ENCODE measurements at places on chromosomes 16 and 17.

- DNase-seq, result peak; percentile 31
These were observed 46.9 kb downstream of the TUBD1 start for GRCh38 chr17:59845595-59846393.

DNA sequence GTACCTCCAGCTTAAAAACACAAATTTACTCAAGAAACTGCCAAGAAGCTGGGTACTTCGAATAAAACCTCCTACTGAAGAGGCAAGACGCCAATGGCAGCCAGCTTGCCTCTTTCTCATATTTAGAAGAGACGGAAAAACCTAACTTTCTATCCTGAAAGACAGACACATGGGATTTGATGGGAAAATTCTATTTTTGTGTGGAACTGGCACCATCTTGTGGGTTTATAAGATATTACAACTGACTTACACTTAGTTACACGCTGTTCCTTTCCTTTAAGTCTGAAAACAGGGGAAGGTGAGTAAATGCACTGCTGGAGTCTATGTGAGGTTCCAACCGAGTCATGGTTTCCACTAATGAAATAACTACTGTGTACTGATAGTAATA lies 10.3 kb downstream of the ZNF18 start:
- DNase-seq, result peak; percentile 24

GRCh38 chr17:63476854-63477479 lies at the start of gene ACE:
TSS of gene ACE (plus strand) at chr17:63477061. CDS start at chr17:63477095, 34 bp downstream.
- peak; percentile 19 for DNase-seq

DNA sequence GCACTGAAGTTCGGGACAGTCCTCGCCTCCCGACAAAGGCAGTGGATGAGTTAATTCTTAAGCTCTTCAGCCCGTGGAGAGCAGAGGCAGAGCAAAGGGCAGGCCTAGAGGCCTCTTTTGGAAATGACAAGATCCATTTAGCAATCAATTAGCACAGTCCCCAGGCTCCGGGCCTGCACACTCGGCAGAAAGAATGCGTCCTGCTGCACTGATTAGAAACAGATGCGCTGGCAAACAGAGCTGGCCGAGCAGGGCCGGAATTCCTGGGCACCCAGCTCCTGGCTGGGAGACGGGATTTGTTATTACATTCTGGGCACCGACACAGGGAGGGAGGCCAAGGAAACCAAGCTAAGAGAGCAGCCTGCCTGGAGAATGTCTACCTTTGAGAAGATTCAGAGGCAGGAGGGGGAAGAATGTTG lies 162.9 kb downstream of the COPRS start:
- peak; percentile 89 for DNase-seq

DNA sequence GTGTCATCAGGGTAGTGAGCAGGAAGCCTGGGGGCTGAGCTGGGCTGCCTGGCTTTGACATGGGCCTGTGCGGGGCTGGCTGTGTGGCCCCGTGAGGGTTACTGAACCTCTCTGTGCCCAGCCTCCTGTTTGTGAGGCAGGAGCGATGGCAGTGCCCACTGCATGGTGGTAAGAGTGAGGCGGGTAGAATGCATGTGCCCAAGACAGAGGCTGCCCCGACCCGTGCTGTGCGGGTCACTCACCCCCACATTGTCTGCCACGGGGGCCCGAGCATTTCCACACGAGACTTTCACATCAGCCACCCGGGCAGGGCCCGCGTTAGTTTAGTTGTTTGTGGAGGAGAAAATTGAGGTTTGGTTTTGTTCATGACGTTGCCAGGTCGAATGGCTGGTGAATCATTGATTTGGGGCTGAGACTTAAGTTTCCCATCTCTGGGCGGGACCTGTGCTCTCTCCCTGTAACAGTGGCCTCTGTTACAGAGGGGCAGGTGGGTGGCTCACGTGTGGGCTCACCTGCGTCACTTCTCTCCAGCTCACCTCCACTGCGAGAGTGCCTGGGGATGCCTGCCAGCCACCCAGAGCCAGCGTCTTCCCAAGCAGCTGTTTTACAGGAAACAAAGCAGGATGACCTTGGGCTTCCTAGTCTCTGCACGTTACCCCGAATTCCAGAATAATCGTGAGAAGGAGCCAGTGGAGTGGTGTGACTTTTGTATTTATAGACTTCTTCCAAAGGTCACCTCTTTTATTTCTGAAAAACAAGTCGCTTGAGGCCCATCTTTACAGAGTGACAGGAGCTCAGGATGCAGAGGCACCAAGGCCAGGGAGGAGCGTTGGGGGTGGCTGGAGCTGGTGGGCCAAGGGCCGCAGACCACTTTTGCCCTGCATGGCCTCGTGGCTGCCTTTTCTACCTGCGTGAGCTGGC lies 150.6 kb downstream of the RPTOR start:
- DNase-seq, result no peak

- peak; percentile 62 for DNase-seq
These were observed 5.6 kb upstream of the TUBG2 start for GRCh38 chr17:42653179-42654124.

DNA sequence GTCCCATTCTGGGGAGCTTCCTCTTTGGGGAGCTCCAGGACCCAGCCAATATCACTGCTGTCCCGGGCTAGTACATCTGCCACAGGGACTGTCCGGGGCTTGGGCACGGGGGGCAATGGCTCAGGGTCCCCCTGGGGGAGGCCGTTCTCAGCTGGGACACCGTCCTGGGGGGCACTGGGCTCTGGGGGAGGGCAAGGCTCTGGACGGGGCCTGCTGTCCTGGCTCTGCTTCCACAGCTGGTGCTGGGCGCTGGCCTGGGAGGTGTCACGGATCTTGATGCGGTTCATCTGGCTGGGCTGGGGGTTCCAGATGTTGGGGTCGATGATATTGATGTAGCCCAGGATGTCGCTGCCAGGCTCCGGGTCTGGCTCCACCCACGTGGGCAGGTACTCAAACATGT lies 26.1 kb downstream of the SLC5A10 start:
- DNase-seq, result no peak

DNA sequence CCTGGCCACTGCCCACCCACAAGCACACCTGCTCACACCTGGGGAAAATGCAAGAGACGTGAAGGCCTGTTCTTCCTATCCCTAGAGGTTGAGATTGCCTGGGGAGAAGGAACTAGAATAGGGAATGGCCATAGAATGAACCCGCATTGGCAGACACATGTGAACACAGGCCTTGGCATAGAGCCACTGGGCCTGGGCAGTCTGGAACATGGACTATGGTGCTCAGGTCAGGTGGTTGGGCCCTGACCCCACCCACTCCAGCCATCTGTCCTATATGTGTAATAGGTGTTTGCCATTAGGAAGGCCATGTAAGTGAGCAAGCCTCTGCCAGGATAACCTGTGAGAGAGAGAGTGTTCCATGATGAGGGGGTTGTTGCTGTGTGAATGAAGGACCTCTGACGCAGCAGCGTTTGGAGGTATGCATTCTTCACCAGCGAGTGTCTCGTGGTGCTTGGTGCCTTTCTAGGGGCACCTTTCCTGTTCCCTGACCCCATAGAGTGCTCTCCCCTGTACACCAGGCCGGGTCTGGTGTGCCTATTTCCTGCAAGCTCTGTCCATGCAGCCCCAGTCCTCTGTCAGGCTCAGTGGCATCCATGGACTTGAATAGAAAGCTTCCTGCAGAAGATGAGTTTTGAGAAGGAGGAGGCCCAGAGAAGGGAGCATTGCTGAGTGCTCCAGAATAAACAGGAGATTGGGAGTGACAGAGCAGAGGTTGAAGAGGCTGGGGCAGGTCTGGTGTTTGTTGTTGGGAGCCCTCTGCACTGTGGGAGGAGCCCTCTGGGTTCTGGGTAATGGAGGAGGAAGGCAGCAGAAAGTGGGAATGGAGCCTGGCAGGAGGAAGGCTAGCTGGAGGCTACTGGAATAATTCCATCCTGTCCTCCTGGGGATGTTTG lies 15.6 kb downstream of the CTRL start:
- DNase-seq, result no peak

DNA sequence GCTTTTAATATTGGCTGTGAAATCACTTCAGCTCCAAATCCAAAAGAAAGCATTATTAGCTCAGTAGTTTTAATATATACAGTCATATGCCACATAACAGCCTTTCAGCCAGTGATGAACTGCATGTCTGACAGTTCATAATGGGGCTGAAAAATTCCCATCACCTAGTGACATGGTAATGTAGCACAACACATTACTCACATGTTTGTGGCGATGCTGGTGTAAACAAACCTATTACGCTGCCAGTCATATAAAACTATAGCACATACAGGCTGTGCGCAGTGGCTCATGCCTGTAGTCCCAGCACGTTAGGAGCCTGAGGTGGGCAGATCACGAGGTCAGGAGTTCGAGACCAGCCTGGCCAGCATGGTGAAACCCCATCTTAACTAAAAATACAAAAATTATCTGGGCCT lies 92.2 kb downstream of the TUBD1 start:
- DNase-seq, result no peak

DNA sequence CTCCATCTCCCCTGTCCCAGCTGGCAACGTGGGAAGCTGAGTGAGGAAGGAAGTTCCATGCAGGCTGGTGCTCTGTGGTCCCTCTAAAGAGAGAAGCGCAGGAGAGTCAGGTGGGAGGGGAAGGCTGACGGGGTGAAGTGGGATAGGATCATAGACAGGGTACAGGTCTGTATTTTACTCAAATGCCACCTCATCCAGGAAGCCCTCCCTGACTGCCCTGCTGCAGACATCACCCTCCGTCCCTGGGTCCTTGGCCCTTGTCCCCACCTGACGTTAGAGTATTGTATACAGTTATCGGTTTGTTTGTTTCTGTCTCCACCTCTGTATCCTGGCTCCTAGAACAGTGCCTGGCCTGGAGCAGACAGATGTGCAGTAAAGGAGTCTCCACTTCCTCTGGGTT lies 11.7 kb downstream of the CANT1 start:
- no peak for DNase-seq

DNA sequence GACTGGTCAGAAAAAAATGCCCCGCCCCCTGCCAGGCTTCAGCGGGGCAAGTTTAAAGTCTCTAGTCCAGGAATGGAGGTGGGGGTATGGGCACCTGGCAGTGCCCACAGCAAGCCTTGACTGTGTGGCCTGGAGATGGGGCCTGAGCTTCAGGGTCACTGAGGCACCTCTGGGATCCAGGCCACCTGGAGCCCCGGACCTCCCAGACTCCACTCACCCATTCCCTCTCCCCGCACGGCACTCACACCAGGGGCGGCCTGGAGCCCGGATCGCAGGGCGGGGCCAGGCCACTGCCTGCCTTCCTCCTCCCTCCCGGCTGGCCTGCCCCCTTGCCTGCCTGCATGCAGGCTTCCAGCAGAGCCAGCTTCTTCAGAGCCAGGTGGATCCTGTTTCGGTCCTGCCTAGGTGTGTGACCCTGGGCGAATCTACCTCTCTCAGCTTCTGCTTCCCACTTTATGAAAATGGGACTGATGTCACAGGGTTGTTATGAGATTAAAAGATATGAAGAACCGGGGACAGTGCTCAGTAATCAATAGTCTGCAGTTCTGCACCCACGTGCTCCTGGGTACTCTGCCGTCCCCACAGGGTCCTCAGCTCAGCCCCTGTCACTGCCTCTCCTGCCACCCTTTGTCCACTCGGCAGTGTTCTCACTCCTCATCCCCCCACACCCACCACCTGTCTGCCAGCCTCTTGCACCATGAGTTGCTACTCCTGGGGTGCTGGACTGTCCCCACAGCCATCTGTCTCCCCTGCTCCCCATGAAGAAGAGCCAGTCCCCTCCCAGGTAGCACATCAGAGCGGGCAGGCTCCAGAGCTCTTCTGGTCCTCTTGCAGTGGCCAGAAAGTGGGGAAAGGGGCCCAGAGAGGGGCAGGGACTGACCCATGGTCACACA lies 1.2 kb upstream of the TCAP start:
- no peak for DNase-seq

- no peak for DNase-seq
These were observed 82.8 kb downstream of the TBC1D16 start for GRCh38 chr17:79952901-79953300.

GRCh38 chr17:18859256-18859655 lies 1.3 kb downstream of the PRPSAP2 start:
- DNase-seq, result peak; percentile 44

DNA sequence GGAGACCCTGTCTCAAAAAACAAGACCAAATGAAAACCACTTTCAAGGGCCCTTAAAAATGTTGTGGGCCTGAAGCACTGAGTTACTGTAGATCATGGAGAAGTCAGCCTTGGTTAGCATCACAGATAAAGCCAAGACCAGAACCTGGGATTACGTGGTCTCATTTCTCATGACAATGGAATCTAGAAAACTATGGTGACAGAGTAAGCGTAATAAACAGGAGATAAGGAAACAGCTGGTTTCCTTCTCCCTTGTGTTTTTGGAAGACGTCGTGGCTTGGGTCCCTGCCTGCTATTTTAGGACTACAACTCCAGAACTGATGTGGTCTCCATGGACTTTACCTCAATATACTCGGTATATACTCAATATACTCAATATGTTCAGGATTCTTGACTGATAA lies 180.7 kb upstream of the ZFHX3 start:
- DNase-seq, result peak; percentile 67

DNA sequence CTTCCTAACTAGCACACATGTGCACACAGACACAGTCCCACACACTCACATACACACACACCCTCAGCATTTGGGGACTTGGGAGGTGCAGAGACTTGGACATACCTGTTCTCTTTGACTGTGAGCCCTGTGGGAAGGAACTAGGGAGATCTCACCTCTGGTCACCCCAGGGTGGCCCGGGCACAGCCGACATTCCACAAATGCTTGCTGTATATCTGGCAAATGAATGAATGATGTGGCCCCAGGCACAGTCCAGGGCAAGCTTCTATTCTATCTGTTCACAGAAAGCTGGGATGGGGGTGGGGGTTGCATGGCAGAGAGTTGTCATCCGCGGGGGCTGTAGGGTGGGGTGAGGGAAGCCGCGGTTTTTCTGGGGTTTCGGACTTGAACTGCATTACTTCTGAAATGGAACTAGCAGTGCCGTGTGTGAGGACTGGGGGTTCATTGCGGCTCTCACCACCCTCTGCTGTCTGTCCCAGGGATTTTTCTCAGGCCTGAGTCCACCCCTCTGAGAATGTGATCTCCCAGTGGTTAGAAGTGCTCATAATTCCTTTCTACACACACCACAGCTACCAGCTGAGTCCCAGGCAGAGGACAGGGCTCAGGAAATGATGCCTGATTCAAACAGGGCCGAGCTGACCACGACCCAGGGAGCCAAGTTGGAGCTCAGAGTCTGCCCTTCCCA lies 3.3 kb upstream of the RIPOR1 start:
- DNase-seq, result peak; percentile 57

- no peak for DNase-seq
These were observed 330.8 kb upstream of the WSB1 start for GRCh38 chr17:26963163-26963503.

- no peak for DNase-seq
These were observed 11.2 kb downstream of the ARHGAP23 start for GRCh38 chr17:38439436-38439835.

DNA sequence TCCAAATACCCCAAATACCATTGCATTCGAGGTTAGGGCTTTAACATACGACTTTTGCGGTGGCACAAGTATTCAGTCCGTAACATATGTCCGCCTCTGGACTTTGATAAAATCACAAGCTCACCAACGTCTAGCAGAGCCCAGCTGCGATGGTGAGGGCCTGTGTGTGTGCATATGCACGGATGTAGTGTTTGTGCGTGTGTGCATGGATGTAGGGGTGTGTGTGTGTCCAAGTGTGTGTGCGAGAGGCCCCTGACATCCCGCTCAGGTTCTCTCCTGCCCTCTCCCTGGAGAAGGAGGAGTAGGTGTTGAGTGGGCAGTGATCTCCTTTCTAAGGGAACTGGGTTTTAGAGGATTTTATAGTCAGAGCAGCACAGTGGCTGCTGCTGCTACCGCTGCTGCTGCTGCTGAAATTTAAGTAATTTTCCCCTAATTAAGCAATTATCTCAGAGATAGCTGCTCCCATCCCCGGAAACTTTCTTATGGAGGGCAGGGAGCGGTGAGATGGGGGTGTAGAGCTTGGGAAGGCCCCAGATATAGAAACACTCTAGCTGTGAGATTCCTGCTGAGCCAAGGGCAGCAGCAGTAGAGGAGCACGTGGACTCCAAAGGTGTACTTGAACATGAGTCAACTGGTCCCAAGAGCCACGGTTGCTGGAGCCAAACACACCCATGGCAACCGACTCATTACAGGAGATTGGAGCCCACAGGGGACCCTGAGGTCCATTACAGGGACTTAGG lies 121.7 kb upstream of the SDK2 start:
- DNase-seq, result no peak

All from hepatic stellate cell (primary cell).